T follicular helper cell (primary cell): ENCODE measurements at places on chromosomes 6 and 20.

- DNase-seq: no peak
Observed at GRCh38 chr6:170040115-170040500, 250.8 kb downstream of the DLL1 start.

- DNase-seq: no peak
Observed at GRCh38 chr20:16816192-16816591, 68.0 kb downstream of the OTOR start.

- DNase-seq: no peak
Observed at GRCh38 chr6:134318236-134318973, 493 bp upstream of the SGK1 start.

DNA sequence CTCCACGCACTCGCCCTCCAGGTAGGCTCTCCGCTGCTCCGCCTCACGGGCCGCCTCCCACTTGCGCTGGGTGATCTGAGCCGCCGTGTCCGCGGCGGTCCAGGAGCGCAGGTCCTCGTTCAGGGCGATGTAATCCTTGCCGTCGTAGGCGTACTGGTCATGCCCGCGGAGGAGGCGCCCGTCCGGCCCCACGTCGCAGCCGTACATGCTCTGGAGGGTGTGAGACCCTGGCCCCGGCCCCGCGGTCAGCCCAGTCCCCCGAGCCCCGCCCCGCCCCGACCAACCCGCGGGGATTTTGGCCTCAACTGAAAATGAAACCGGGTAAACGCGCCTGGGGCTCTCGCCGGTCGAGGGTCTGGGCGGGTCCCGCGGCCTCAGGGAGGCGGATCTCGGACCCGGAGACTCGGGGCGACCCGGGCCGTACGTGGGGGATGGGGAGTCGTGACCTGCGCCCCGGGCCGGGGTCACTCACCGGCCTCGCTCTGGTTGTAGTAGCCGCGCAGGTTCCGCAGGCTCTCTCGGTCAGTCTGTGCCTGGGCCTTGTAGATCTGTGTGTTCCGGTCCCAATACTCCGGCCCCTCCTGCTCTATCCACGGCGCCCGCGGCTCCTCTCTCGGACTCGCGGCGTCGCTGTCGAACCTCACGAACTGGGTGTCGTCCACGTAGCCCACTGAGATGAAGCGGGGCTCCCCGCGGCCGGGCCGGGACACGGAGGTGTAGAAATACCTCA lies 598 bp downstream of the HLA-B start:
- no peak for DNase-seq

- DNase-seq: no peak
Observed at GRCh38 chr6:128379577-128379976, 140.8 kb downstream of the PTPRK start.
